ENCODE measurements at places on chromosomes 3 and 15.

GRCh38 chr3:180707896-180708295 lies 28.6 kb upstream of the CCDC39 start:
- DNase-seq, result no peak

DNA sequence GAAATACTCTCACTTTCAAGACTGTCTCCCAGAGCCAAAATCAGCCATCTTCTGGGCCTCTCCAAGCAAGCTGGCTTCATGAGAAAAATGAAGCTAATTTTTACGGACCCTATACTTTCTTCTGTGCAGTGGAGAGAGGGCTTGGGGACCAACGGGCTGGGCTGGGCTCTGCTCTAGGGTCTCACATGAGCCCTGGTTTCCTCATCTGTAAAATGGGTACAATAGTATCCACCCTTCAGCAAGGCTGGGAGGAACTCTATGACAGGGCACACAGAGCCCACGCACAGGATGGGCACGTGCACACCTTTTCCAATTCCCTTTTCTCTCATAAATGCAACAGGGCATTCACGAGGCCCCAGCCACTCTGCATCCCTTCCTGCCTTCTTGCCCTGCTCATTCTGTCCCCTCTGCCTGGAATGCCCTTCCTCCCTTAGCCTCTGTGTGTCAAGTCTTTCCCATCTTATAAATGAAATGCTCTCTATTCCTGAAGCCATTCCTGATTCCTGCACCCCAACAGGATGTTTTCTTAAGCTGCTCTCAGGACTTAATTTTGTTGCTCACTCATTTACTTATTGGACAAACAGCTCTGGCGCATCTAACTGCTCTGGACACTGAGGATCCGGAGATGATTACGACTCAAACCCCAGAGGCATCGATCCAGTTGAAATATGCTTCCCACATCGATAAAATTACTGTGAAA lies 32.9 kb upstream of the SEC13 start:
- no peak for DNase-seq

- DNase-seq, result peak; percentile 54
Measured at GRCh38 chr15:22944651-22945050, 35.5 kb downstream of the CYFIP1 start.

DNA sequence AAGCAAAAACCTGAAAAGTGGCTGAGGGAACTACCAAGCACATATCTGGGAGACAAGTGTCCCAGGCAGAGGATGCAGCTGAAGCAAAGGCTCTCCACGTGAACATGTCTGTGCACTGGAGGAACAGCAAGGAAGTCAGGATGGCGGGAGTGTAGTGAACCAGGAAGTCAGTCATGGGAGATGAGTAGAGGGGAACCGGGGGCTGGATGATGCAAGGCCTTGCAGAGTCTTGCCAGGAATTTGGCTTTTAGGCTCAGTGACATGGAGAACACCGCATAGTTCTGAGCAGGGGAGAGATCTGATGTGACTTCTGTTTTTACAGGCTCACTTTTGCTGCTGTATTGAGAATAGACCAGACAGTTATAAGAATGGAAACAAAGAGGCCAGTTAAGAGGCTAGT lies 19.0 kb downstream of the C2CD4A start:
- no peak for DNase-seq

GRCh38 chr3:23738944-23739343 lies 66.8 kb upstream of the UBE2E1 start:
- no peak for DNase-seq

DNA sequence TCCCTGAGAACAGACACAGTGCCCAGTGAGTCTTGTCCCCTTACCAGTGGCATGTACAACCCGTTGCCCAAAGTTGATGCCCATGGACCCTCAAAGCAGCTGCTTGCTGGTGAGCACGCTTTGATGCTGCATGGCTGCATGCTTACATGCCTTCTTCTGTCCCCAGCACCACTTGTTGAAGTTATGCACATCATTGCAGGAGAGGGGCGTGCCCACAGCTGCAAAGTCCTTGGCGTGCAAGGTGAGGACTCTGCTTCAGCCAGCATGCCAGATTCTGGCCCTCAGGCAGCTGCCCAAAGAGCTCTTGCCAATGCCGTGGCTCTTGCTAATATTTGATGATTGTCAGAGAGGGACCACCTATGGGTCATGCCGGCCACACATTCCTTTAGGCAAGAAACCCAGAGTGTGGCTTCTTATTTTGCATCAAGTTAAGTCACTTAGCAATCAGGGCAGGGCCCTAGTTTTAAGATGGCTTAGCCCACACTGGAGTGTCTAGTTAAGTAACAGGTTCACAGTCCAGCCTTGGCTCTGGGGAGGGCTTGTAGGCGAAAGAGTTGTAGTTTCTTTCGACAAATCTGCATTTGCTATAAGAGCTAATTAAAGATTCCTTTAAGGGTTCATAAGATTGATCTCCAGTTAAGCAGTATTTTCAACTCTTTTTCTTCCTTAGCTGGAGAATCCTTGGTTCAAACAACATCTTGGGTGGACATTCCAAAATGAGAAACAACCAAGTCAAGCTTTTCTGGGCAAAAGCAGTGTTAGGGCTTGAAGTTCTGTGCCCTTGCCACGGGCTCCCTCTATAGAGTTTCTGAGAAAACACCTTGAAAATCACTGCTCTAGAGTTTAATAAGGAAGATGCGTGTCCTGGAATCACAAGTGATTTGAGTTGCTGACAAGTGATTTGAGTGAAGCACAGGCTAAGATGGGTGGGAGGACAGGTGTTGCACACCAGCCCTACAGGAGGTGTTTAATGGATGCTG lies 128.6 kb downstream of the SLCO3A1 start:
- no peak for DNase-seq

GRCh38 chr3:195698647-195699387 lies 22.0 kb upstream of the MUC20 start:
- no peak for DNase-seq

DNA sequence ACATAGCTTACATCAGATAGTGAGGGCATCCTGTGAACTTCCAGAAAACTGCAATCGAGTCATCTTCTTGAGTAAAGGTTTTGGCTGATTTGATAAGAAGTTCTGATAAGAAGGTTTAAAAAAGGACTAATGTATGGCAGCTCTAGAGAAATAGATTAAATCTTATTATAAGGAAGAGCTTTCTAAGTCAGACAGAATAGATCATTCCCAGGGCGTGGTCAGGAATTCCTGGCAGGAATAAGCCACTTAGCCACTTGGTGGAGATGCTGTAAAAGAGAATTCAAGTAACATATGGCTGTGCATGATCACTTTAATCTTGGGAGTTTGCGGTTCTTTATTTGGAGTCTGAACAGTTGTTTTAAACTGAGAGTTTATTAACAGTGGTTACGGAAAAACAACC lies 17.4 kb downstream of the PGBD4 start:
- no peak for DNase-seq

DNA sequence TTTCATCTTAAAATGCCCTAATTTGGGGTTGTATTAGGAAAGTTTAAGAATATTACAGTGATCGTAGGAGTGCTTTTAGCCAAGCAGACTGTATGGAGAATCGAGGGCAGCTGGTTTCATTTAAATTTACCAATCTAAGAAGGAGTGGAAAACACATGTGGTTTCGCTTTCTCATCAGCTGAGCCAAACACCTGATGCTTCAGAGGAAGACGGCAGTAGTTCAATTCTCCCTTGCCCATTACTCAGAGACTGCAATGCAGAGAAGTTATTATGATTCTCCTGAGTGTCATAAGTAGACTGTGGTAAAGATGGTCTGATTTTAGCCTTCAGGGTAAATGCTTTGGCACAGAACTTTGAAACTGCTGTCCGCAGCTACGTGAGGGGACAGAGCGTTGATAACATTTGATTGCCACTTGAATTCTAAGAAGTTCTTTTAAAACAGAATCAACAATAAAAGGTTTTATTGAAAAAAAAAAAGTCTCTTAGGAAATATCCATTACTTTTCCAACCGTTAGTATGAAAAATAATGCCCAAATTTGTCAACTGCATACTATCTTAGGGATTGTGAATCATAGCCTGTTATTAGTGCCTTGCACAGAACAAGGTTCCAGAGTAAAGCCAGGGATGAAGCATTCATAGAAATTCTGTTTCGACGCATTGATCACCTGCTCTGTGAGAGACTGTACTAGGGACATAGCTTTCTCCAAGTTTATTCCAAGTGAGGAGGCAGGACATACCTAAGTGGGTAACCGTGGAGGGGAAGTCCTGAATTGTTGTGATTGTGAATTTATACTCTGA lies 25.6 kb downstream of the LYSMD4 start:
- no peak for DNase-seq

DNA sequence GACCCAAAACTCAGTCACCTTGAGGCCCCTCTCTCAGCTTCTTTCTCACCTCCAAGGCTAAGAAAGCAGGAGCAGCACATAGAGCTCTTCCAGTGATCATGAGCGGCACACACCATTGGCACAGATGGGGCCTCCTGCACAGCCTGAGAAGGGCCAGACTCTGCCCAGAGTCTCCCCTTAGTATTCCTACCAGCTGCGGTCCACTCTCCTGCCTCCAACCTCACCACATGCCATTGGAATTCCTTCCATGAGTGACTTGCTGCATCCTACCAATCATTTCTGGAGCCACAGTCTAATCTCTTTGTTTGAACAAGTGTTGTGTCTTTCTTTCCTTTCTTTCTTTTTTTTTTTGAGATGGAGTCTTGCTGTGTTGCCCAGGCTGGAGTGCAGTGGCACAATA lies 39.3 kb downstream of the CDCP1 start:
- no peak for DNase-seq

DNA sequence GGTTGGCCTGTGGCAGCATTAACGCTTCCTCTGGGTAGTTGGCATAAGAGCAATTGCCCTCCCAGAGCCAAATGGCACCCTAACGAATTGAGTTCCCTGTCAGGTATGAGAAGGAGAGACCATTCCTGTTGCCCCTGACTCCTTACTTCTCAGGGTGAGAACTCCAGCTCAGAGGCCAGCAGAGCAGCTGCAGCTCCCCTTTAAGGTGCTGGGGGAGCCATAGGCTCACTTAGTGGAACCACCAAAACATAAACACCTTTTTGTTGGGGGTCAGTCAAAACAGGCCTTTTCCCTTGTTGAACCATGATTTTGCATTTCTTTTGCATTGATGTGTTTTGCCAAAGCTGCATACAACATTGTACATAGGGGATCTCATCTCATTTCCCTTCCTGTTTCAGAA lies 28.1 kb upstream of the LHFPL4 start:
- no peak for DNase-seq

GRCh38 chr15:81199031-81199779 lies 2.5 kb downstream of the IL16 start:
- no peak for DNase-seq

- DNase-seq, result no peak
Measured at GRCh38 chr3:41997702-41998550, 36.0 kb upstream of the ULK4 start.

DNA sequence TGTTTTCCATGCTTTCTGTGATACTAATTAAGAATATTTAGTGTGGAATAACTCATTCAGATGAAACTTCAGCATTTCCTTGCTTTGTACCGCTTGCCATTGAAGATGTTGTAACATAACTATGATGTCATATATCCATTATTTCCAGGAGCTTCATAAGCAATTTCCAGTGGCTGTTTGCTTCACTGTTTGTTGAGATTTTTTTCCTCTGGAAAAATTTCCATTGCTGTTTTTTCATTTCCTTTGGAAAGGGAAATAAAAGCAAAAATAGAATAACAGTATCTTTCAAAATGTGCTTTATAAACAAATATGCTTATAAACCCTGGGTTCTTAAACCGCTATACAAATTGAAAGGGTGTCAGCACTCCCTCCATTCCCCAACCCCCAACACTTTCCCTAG lies 319.6 kb upstream of the SEMA6D start:
- no peak for DNase-seq

DNA sequence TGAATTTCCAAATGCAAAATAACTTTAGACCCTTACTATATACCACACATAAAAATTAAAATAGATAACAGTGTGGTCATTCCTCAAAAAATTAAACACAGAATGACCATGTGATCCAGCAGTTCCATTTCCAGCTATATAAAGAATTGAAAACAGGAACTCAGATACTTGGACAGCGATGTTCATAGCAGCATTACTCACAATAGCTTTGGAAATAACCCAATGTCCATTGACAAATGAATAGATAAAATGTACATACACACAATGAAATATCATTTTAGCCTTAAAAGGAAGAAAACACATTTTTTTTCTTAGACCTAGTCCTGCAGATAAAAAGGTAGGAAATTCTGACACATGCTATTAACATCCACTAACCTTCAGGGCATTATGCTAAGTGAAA lies 26.7 kb downstream of the RAD51 start:
- no peak for DNase-seq

GRCh38 chr3:69959581-69959980 lies 40.0 kb upstream of the SAMMSON start:
- no peak for DNase-seq

- DNase-seq, result no peak
Measured at GRCh38 chr3:186823386-186823785, 17.1 kb upstream of the RFC4 start.

GRCh38 chr15:93973287-93973686 lies 258.1 kb upstream of the MCTP2 start:
- DNase-seq, result no peak

Data from NCI-H1105 (cell line).